ENCODE measurements at places on chromosomes 16 and 17.

GRCh38 chr16:70378869-70379493 lies 32.3 kb downstream of the DDX19A start:
- no peak for DNase-seq

- no peak for DNase-seq
Observed at GRCh38 chr17:31581491-31581890, 190.0 kb downstream of the RAB11FIP4 start.

GRCh38 chr17:7750321-7750821 lies 32.8 kb downstream of the DNAH2 start:
- DNase-seq, result no peak

DNA sequence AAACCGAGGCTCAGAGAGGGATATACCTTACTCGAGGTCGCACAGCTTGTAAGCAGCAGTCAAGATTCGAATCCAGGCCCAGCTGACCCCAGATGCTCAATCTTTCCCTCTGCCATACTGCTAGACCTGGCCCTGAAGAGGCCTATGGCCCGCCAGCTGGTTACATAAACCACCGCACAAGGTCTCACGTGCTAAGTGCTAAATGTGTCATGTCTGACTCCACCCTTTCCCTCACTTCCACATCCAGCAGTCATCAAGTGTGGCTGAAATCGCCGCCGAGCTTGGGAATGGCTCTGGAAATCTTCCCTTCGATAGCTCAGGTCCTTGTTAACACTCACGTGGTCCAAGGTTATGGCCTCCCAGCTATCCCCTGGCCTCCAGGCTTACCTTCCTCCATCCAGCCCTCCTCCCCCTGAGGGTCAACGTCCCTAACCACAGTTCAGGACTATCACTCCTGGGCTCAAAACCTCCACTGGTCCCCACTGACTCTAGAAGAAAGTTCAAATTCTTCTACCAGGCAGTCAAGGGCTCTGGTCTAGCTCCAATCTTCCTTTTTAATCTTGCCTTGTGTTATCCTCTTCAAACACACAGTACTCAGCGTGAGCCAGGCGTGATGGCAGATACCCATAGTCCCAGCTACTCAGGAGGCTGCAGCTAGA lies 3.5 kb downstream of the ZBTB4 start:
- DNase-seq, result no peak

GRCh38 chr17:4555873-4556759 lies 932 bp upstream of the MYBBP1A start:
- DNase-seq, result no peak

- DNase-seq, result no peak
Observed at GRCh38 chr16:35559911-35560636, 2100.7 kb downstream of the TP53TG3F start.

DNA sequence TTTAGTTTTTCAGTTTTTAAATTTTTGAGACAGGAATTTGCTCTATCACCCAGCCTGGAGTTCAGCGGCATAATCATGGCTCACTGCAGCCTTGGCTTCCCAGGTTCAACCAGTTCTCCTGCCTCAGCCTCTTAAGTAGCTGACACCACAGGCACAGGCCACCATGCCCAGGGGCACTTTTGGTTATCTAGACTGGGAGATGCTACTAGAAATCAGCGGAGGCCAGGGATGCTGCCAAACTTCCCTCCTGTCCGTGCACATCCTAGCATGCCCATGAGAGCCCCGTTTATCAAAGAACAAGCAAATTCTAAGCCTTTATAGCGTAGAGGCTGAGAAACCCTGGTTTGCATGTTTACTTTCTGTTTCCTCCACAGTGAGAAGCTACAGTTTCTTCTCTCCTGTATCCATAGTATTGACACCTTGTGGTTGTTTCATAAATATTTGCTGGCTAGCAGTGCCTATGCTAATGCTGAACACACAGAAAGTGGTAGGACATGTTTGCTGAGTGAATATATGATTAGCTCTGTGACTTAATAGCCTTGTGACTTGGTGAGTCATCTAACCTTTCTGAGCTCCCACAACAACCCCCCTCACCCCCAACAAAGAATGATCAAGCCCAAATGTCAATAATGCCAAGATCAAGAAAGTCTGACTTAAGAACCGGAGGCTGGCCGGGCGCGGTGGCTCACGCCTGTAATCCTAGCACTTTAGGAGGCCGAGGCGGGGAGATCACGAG lies 39.2 kb upstream of the MAF start:
- no peak for DNase-seq

GRCh38 chr16:62805221-62805857 lies 769.1 kb upstream of the CDH8 start:
- no peak for DNase-seq

DNA sequence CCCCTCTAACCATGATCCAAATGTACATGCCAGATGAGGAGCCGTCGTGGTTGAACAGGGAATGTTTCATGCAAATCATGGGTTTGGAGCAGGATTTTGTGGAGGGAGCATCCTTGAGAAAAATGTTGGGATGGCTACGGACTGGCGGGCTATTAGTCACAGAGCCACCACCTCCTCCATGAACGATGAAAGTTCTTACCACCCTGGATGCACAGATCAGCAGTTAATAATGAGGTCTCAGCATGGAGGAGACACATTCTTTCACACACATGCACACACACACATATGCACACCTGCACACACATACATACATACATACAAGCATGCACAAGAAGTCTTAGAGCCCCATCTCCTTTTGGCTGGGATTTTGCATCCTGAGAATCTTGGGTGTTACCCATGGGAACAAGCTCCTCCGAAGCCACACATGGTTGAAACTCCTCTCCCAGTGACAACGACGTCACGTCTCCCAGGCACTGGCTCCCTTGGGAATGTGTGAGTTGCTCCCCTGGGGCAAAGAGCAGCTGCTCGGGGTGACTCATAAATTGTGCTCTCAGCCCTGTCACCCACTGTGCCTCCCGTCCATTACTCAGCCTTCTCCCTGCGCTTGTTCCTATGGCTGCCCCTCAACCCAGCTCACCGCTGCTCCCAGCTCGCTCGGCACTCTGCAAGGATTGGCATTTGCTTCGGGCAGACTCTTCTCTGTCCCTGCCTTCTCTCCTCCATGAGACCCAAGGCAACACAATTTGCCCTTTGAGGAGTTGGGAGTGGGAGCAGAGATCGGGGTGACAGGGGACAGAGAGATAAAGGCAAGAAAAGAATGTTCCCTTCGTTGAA lies 344.6 kb downstream of the SOX9 start:
- no peak for DNase-seq

- DNase-seq, result no peak
Observed at GRCh38 chr17:11692688-11693087, 94.4 kb downstream of the DNAH9 start.

- DNase-seq, result no peak
Observed at GRCh38 chr17:31609996-31610910, 218.8 kb downstream of the RAB11FIP4 start.

DNA sequence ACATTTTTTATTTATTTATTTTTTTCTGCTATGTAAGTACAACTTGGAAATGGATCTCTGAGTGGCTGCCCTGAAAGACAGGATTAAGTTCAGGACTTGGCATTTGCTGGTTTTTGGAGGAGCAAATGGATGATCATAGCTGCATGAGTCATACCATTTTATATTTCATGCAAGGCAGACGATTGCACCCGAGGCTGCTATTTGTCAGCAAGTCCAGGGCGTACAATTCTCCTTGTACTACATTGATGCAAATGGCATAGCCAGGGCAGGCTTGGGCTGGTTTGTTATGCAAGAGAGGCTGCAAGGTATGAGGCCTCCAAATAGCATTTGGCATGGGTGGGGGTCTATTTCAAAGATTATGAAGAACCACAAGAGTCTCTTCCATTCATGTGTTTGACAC lies 81.2 kb upstream of the CACNG3 start:
- DNase-seq, result no peak

GRCh38 chr16:66354034-66354909 lies 12.2 kb upstream of the CDH5 start:
- no peak for DNase-seq

- DNase-seq, result no peak
Observed at GRCh38 chr17:62652251-62653001, 25.0 kb downstream of the MRC2 start.

GRCh38 chr16:19994466-19995170 lies 79.1 kb downstream of the GPR139 start:
- DNase-seq, result no peak

- no peak for DNase-seq
Observed at GRCh38 chr16:67537270-67537635, 8.6 kb downstream of the RIPOR1 start.

DNA sequence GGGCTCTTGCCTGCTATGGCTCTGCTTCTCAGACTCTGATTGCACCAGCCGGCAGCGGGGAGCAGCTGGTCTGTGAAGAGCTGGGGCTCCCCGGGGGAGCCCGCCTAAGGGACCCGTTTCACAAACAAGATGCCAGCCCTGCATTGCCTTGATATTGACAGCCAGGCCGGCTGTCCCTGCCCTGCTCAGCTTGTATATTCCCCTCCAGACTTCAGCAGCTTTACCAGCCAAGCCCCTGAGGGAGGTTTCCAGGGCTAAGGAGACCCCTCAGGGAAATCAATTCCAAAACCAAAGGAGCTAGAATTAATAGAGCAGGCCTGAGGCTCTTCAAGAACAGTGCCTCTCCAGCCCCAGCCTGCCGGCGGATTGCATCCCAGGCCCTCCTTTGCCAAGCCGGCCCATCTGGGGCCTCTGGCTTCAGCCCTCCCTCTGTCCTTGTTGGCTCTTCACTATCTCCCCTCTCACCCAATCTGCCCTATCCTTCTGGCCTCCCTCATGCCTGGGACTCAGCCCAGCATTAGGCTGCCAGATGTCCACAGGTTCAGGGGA lies 5.7 kb downstream of the CALB2 start:
- DNase-seq, result no peak
